ENCODE measurements at places on chromosomes 16 and 17. TPM values are rescaled to one million over a fixed set of nuclear protein-coding genes. Genes with fewer than 3 reads are reported as not detected.

GRCh38 chr16:67449336-67449735 lies 18.4 kb downstream of the HSD11B2 start:
- no peak for DNase-seq
- H3K4me3 ChIP-seq: no peak overlapping the region
- no peaks in the 10 kb centered on the region for H3K27me3 ChIP-seq
- H3K4me1 ChIP-seq: peaks cover 6% of the 10 kb centered on the region

- DNase-seq: peak; percentile 14
- no peaks in the 10 kb centered on the region for H3K36me3 ChIP-seq
- no peak overlapping the region for H3K4me3 ChIP-seq
- no peaks in the 10 kb centered on the region for H3K27me3 ChIP-seq
- no peak overlapping the region for H3K27ac ChIP-seq
Observed at GRCh38 chr16:66656547-66656946, 40.0 kb downstream of the CMTM4 start.

Gene TP53TG3F
- total RNA-seq: not detected

Gene ABCA6
- not detected for total RNA-seq

DNA sequence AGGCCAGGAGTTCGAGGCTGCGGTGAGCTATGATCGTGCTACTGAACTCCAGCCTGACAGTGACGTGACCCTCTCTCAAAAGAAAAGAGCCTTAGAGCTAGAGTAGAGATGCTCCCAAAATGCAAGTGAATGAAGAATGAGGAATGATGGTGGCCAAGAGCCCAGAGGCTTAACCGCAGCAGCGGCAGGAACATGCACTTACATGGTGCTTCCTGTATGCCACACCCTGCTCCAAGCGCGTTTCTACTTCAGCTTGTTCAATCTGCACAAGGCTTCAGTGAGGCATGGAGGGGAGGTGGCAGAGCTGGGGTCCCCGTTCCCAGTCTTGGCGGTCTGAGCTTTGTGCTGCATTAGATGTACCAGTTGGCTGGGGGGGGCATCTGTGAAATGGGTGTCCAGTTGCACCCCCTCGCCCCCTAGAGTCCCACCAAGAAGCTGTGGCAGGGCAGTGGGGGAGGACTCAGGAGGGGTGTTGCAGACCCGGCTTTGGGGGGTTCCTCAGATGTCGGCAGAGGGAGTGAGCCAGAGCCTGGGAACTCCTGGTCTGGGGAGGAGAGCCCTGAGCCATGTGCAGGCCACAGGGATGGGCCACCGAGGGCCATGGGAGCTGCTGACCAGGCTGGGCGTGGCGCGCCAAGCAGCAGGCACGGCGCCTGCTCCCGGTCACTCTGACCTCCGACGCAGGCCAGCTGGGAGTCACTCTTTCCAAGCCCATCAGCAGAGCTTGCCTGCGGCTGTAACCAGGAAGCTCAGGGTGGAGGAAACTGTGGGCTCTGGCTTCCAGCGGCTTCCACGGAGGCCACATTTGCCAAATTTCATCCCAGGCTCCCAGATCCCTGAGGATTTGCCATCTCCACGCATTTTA lies 260.1 kb downstream of the PARN start:
- H3K27me3 ChIP-seq: no peaks in the 10 kb centered on the region
- H3K36me3 ChIP-seq: no peaks in the 10 kb centered on the region
- H3K4me3 ChIP-seq: no peak overlapping the region

DNA sequence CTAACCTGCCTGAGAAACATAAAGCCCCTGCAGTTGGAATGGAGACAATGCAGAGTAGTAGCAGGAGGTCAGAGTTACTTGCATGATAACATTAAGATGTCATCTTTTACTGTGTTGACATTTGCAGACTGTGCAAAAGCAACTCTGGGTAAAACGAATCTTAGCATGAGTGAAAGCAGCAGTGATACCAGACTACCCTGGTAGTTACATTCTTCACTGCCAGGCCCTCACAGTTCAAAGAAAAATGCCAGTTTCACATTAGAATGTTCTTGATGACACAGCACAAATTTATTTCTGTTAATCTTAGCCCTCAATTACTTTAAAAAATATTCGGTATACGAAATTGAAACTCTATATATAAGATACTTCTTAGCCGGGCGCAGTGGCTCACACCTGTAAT lies 12.2 kb downstream of the MPHOSPH6 start:
- H3K36me3 ChIP-seq: peaks cover 11% of the 10 kb centered on the region
- H3K27ac ChIP-seq: no peak overlapping the region
- no peak overlapping the region for H3K4me3 ChIP-seq
- H3K4me1 ChIP-seq: no peaks in the 10 kb centered on the region
- DNase-seq: no peak

- no peak for DNase-seq
- no peak overlapping the region for H3K4me3 ChIP-seq
- peaks cover 15% of the 10 kb centered on the region for H3K4me1 ChIP-seq
- peaks cover 6% of the 10 kb centered on the region for H3K27me3 ChIP-seq
Observed at GRCh38 chr17:81328489-81328888, 33.4 kb upstream of the SLC38A10 start.

DNA sequence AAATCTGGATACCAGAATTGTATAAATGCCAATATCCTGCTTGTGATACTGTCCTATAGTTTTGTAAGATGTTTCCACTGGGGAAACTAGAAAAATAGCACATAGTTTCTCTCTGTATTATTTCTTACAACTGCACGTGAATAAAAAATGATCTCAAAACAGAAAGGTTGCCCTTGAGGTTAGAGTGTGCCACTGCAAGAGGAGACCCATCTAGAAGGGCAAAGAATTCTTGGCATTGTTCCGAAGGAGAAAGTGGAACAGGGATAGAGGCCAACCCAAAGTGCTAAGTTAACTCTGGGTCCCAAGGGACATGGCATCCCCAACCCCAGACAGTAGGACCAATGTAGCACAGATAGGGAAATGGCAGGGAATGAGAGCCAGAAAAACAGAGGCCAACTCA lies 477.5 kb upstream of the HSBP1 start:
- H3K36me3 ChIP-seq: no peaks in the 10 kb centered on the region
- H3K27ac ChIP-seq: no peak overlapping the region
- no peak for DNase-seq
- H3K4me3 ChIP-seq: no peak overlapping the region

Measured in astrocyte (in vitro differentiated cells and primary cell).